ENCODE measurements at places on chromosomes 3 and 15.

GRCh38 chr3:125054449-125055329, 1.1 kb downstream of the HEG1 start:
- DNase-seq, result peak; percentile 74

DNA sequence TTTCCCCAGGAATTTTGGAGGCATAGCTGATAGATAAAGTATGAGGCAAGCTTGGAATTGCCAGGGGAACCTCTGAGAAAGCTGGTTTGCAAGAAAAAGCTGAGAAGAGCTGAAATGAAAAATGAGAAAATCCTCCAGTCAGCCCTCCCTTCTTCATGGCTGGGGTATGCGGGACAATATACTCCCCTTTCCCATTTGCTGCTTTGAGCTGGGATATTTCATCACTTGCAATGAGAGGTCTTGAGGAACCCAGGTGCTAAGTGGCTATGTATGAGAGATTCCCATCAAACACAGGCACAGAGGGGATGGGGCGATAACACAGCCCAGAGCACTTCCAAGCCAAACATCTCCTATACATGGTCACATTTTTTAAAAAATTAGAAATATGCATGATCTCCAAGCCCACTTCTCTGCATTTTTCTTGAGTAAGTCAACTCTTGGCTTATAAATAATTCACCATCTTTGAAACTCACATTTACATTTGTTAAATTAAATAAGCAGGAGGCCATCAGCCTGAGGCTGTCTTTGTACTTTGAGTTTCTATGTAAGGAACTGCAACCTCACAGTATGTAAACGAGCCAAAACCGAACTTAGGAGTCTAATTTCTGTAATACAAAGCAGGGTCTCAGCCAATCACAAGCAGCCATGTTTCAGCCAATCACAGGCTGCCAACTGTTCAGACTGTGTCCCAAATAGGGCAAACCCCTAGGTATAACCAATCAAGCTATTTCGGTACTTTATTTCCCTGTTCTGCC, 983.6 kb upstream of the NR2F2 start:
- DNase-seq, result no peak

- peak; percentile 60 for DNase-seq
Observed at GRCh38 chr3:53350652-53351051, 3.3 kb upstream of the DCP1A start.

DNA sequence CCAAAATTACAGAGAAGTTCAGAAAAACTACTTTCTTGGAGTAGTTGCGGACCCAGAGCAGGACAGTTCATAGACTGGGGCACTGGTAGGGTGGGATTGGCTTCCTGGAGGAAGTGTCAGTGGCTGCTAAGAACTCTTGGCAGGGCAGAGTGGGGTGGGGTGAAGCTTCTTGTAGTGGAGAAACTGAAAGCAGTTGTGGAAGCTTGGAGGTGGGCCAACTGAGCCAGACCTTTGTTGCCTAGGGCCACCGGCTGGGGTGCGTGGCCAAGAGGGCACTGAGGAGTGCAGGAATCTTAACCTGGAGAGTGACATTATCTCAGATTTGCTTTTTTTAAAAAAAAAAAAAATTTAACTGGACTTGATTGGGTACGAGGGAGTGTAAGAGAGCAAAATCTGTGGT, 3.1 kb downstream of the KAT2B start:
- peak; percentile 43 for DNase-seq

DNA sequence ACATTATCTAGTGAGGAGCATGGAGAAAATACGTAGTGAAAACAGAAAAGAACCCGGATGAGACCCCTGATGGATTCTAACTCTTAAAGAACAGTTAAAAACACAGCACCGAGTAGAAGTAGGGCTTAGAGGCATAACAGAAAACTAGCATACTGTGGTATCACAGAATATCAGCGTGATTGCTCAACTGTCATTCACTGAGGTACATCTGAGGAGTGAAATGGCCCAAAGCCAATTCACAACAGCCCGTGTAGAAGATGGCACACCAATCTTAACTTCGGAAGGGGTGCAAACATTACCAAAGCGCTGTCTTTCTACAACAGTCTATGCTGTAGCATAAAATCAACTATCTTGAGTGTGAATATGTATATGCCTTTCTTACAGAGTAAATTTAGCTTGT, 1.8 kb downstream of the CLASP2 start:
- peak; percentile 5 for DNase-seq

GRCh38 chr3:17913359-17913758, 170.9 kb upstream of the TBC1D5 start:
- no peak for DNase-seq

DNA sequence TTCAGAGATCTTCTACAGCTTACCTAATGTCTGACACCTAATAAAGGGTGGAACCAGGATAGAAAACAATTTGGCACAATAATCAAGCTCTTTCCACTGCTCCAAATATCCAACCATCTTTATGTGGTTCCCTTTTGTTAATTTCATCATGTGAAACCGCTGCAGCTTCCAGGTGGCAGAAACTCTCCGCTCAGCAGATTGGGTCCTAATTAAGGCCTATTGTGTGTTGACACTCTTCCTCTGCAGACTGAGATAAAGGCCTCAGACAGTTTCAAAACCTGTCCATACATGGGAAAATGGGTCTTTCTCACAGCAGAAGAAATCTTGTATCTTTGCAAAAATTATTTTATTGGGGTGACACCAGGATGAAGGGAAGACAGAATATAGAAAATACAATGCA, 1002.4 kb upstream of the SEMA6D start:
- no peak for DNase-seq

DNA sequence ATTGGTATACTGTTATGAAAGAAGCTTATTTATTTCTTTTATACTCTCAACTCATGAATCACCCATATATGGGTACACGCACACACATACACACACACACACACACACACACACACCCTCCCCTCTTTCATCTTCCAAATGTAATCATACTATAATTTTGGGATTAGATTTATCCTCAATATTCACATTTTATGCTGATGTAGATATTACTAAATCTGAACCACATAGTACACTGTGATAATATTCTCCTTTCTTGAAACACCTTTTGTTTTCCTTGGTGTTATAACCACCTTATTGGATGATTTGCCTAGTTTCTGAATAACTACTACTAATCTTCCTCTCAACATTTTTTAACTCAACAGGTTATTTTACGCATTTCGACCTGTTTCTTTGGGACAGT, 8.1 kb upstream of the GHSR start:
- DNase-seq, result no peak

GRCh38 chr3:186100398-186100797, 8.5 kb downstream of the ETV5 start:
- no peak for DNase-seq

- DNase-seq, result peak; percentile 58
Observed at GRCh38 chr3:124281453-124282316, 289.8 kb upstream of the ROPN1 start.

GRCh38 chr3:183895296-183895695, 10.6 kb upstream of the PARL start:
- DNase-seq, result peak; percentile 63

GRCh38 chr3:69442771-69443311, 57.0 kb upstream of the FRMD4B start:
- DNase-seq, result no peak

GRCh38 chr3:113531826-113532697, at the start of gene SIDT1:
TSS of gene SIDT1 (plus strand) at chr3:113532555. CDS start at chr3:113533022, 467 bp downstream.
- DNase-seq, result peak; percentile 35

DNA sequence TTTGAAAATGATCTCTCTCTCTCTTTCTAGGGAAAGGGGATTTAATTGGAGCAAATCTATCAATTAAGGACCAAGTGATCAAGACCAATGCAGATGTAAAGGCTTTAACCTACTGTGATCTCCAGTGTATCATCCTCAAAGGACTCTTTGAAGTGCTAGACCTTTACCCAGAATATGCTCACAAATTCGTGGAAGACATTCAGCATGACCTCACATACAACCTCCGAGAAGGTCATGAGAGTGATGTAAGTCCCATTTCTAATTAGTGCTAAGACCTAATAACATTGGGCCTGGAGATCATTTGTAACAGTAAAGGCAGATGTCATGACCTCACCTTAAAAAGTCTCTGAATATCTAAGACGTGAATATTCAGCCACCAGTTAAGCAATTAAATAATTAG, 308.4 kb downstream of the KCNH8 start:
- DNase-seq, result no peak

DNA sequence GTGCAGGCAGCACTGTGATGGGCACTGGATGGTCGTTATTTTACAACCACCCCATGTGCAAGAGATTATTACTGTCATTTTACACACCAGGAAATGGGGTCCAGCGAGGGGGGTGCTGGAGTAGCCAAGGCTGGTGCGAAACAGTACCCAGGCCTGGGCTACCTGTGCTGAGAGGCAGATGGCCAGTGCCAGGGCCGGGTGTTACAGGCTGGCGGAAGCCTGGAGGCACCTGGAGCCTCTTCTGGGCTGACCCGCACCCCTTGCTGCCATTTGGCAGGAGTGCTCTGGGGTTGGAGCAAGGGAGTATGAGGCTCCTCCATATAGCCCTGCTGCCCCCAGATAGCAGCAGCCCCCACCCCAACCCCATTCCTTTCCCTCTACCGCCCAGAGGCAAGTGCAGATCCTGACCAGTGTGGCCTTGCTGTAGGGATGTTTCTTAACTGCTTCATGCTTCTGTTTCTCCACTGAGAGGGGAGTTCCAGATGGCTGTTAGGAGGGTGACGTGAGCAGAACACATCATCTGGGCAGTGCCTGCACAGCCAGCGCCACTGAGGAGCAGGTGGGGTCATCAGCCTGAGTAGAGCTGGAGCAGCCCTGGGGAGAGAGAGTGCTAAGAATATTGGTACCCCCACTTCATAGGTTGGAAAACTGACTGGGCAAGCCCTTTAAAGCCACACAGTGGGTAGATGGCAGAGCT, 15.3 kb downstream of the SNX33 start:
- no peak for DNase-seq

DNA sequence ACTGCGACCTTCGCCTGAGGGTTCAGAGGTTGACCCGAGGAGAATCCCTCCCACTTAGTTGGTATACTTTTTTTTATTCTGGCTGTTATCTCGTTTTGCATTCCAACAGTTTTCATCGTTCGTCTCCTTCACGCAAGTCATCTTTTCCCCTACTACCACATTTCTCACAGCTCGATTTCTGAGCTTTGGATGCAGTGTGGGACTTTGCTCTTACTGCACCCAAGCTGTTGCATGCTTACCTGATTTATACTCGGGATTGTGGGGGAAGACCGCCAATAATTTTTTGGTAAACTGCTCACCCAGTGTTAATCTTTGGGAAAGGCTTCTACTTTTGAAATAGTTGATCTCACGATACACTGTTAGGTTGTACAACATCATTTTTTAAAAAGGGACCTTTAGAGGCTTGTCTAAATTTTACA, 702 bp downstream of the TBC1D23 start:
- DNase-seq, result no peak

Measured in EL (cell line).